ENCODE measurements at places on chromosomes 3 and 15. TPM values are rescaled to one million over a fixed set of nuclear protein-coding genes. Genes with fewer than 3 reads are reported as not detected.

Gene MME
- total RNA-seq = 0.86 TPM

Gene ZWILCH
- total RNA-seq = 7.9 TPM

Gene EOMES
- total RNA-seq = 8.6 TPM

Gene FSIP1
- 0.64 TPM for total RNA-seq

Gene EXD1
- not detected for total RNA-seq

Gene PTPN9
- 5.6 TPM for total RNA-seq

Gene HRG
- total RNA-seq = not detected

Gene PROK2
- 0.43 TPM for total RNA-seq

Gene MAGI1
- not detected for total RNA-seq

Gene ZNF774
- total RNA-seq = not detected

Gene ADCY5
- not detected for total RNA-seq

DNA sequence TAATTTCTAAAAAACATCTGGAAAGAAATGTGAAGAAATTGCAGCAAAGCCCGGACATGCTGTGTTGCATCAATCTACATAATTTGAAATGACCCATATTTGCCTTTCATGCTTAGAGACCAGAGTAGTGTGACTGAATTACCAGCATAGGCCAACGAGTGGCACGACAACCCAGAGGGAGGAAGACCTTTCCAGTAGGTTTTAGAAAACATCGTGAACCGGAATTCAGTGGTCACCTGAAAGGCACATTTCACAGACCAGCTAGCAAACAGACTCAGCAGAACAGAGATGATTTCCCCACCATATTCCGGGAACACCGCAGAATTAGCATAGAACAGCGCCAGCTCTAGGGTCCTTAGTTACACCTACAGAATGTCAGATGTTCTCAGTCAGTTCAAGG lies 620.0 kb upstream of the ZNF385D start:
- no peak for DNase-seq

DNA sequence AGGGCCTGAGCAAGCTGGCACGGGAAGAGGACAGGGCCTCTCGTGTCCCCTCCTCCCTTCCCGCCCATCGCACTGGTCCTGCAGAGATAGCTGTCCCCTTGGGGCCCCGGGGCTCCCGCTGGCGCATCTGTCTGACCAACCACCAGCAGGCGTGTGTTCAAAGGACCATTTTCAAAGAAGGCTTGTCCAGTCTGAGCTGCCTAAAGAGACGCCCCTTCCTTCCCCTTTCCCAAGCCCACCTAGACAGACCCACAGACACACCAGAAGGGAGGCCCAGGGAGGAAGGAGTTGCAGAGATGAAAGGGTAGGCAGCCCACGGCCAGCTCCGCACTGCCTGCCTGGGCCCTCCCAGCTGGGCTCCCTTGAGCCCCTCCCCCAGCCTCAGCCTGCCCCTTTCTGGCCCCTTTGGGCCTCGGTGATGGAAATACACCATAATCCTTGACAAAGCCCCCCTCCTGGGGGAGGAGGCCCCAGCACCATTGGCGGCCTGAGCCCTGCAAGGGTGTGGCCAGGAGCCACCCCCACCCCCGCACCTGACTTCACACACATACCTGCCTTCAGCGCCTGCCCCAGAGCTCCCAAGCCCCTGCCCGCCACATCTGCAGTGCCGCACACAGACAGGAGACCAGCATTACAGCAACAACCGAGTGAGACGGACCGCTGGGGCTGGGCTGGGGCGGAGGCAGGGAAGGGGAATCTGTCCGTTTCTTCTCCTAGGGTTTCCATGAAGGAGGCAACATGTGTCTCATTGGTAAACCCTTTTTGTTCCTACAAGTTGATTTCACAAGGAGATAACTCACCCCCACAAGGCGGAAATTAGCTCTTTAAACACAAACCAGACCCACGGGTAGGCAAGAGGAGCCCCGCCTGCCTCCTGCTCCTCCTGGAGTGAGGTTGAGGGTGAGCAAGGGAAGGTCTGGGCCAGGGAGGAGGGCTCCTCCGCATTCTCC lies at the start of gene STRA6:
Gene STRA6, minus strand, starts transcription at position 336 of the 950 bp plus-strand sequence. CDS start 520 bp downstream, outside the sequence.
- no peak for DNase-seq

DNA sequence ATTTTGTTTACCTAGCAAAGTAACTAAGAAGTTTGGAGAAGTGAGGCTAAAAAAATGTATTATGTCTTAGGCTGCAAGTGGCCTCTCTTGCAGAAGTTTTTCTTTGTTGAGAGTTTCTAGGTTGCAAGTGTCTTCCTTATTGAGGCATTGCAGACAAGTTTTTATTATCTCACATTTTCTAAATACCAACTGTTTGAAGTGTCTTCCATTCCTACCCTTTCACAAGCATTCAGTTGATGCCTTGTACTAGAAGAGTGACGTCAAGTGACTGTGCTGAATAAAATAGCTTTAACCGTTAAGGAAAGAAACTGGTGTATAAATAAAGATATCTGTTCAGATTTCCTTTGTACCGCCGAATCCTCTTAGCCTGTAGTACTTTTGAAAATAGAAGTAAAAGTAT lies 123.3 kb downstream of the ALCAM start:
- no peak for DNase-seq

GRCh38 chr3:12559520-12559919 lies 2.6 kb downstream of the MKRN2 start:
- DNase-seq = no peak

- DNase-seq = peak; percentile 13
Measured at GRCh38 chr3:72446218-72447058, 401.8 kb downstream of the SHQ1 start.

DNA sequence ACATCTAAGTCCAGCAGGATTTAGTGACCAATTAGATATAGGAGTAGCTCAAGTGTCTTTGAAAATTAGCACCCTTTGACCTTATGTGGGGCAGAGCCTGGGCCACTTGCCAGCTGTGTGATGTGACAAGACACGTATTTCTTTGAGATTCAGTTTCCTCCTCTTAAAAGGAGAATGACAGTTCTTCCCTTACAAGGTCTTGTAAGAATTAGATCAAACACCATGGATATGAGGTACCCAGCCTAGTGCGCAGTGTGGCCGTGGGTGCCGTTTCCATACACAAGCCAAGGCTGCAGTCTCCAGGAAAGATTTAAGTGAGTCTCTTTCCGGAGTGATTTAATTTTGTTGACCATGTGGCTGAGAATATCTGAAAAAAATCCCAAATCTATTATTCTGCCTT lies 46.3 kb downstream of the ARHGAP31 start:
- DNase-seq = no peak

DNA sequence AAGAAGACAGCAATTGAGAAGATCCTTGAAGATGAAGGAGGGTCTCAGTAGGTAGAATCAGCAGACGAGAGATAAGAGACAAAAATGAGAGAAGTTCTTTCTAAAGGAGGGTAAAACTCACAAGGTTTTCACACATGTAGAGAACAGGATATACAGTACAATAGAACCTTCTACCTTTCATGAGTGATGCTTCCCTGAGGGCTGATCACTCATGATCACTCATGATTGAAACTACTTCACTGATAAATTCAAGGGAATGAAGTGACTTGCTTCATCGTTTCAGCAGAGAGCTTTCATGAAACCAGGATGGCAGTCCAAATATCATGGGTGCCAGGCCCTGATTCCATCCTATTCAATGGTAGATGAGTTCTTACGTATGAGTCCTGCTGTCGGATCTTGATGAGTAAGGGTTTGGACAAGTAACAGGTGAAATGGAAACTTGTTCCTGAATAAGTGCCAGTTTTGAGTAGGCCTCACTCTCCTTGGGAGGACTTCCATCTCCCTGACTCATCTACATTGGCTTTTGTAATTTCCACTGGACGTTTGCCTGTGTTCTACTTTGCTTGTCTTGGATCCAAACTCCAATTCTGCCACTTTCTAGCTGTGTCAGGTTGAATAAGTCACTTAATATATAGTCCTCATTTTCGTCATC lies 9.6 kb upstream of the CLDN16 start:
- DNase-seq = no peak

GRCh38 chr15:96349857-96350720 lies 19.6 kb downstream of the NR2F2 start:
- no peak for DNase-seq

- no peak for DNase-seq
Measured at GRCh38 chr15:61035311-61035710, 193.8 kb downstream of the RORA start.

DNA sequence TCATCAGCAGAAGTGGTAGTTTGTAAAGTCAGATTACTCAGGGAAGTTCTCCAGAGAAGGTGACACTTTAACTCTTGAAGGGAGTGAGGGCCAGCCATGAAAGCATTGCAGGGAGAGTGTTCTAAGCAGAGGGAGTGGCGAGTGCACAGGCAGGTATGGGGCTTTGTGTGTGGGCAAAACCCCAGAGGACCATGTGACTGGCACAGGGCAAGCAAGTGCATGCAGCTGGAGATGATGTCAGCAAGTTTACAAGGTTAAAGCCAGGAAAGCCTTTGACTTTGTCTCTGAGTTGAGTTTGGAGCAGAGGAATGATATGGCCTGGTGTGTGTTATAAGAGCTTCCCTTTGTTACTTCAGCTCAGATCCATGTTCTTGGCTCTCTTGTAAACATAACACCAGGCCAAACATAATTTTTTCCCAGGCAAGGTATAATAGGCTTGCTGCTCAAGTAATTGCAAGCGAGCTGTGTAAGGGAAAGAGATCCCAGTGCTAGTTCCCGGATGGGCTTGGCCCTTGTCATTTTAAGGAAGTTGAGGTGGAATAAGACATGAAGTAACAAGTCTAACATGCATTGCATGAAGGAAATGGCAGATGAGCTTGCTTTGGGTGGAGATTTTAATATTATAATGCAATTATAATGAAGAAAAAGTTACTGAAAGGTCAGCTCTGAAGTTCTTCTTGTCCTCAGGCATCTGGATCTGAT lies 341.1 kb upstream of the LRRC3B start:
- no peak for DNase-seq

DNA sequence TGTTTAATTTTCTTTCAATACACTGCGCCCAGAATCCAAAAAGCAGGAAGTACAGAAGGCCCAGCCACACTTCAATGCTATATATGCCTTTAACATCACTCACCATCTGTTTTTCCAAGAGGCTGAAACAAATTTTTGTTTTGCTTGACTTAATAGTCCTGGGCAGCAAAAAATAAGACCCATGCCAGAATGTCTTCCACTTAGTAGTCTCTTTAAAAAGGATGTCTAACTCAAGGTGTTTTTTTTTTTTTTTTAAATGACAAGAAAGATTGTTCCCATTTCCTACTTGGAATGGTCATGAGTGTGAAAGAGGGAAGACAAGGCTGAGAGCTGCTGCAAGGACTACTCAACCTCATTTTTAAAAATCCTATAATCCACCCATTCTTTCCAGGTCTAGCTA lies 590.3 kb upstream of the SGO1 start:
- DNase-seq = no peak

DNA sequence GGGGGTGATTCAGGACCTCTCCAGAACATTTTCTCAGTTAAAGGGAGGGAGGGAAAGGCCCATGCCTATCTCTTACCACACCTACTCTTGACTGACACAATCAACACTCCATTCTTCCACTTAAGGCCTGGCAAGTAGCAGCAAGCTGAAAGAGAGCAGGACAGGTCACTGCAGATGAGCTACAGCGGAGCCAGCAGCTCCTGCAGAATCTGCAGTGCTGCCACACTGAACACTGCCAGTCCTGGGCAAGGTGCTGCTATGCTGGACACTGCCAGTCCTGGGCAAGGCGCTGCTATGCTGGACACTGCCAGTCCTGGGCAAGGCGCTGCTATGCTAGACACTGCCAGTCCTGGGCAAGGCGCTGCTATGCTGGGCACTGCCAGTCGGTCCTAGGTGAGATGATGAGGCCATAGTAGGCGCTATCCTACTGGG lies 143.7 kb downstream of the MYLK start:
- no peak for DNase-seq

- DNase-seq = no peak
Measured at GRCh38 chr3:82596805-82597204, 835.4 kb upstream of the GBE1 start.

GRCh38 chr15:32656091-32656490 lies 14.6 kb downstream of the SCG5 start:
- no peak for DNase-seq

DNA sequence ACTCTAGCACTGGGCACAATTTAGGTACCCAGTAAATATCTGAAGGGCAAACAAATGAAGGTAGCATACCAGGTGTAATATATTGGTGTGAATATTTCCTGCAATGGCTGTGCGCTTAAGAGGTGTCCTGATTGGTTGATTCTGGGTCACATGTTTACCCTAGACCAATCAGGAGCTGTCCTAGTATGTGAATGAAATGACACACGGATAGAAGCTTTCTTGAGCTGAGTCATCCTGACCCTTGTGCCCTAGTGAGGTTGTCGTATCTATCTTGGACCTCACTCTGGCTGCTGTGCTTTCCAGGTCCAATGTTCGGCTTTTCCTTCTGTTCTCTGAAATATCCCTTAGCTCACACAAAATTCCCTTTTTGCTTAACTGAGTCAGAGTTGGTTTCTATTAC lies 58.1 kb upstream of the FOXP1 start:
- DNase-seq = no peak

DNA sequence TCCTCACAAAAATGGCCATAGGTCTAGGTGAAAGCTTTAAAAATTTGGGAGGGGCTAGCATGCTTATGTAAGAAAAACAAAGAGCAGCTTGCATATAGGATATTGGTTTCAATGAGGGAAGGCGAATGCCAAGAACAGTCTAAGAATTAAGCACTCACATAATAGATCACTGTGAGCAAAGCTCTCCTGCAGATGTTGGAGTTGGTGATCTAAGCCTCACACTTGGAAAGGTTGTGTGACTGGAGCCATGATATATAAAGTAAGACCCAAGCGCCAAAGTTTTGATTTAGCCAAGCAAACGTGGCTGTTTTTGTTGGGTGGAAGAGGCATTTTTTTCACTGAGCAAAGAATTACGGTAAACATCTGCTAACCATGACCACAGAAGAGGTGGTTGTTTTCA lies 237.5 kb downstream of the FOXP1 start:
- DNase-seq = no peak

DNA sequence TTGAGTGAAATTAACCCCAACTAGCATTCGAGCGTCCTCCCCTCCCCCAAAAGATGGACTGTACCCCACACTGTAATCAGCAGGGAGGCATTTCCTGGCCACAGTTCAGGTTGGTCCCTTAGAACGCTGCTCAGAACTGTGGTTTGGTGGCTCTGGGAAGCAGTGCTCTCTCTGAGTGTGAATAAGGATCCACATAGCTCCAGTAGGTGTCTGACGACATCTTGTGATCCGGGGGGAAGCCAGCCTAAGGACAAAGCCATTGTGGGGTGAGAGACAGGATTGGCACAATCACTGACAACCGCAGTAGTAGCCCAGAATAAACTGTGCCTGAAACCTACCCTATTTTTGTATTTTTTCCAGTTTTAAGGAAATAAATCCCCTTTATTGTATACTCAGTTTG lies 125.3 kb downstream of the IGF1R start:
- no peak for DNase-seq

DNA sequence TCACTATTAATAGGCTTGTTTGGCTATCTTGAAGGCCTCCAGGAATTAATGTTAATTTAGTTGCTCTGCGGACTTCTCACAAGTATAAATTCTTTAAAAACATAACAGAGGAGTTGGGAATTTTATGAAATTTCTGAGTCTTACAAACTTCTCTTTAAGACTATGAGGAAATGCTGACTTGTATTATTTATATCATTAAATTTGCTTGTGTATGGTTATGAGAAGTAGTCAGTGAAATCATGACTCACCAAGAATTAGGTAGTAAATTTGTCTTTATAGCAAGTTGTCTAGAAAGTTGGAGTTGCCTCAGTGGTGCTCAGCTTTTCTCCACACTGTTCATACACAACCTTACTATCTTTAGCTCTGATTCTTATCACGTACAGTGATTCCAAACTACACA lies 26.5 kb downstream of the PHLDB2 start:
- DNase-seq = no peak
